Esophagus squamous epithelium (tissue), 5 donors: ENCODE measurements at places on chromosomes 16 and 17. TPM values are rescaled to one million over a fixed set of nuclear protein-coding genes. Genes with fewer than 3 reads are reported as not detected.

VASN gene
- total RNA-seq = 20.2 TPM

LRRC37B gene
- 7.7 TPM for total RNA-seq

SLC6A4 gene
- total RNA-seq = 5.5 TPM

JUP gene
- 798 TPM for total RNA-seq

- no peaks in the 10 kb centered on the region for H3K4me1 ChIP-seq
- peaks cover 90% of the 10 kb centered on the region for H3K36me3 ChIP-seq
- H3K27ac ChIP-seq = no peak overlapping the region
- H3K27me3 ChIP-seq = no peaks in the 10 kb centered on the region
- H3K4me3 ChIP-seq = no peak overlapping the region
Observed at GRCh38 chr17:43816336-43817320, 16.3 kb downstream of the MPP3 start.

- H3K27ac ChIP-seq = no peak overlapping the region
- H3K27me3 ChIP-seq = no peaks in the 10 kb centered on the region
- DNase-seq = no peak
- H3K4me1 ChIP-seq = no peaks in the 10 kb centered on the region
- H3K4me3 ChIP-seq = no peak overlapping the region
- no peaks in the 10 kb centered on the region for H3K36me3 ChIP-seq
Observed at GRCh38 chr17:71339206-71339605, 781.6 kb upstream of the SOX9 start.

DNA sequence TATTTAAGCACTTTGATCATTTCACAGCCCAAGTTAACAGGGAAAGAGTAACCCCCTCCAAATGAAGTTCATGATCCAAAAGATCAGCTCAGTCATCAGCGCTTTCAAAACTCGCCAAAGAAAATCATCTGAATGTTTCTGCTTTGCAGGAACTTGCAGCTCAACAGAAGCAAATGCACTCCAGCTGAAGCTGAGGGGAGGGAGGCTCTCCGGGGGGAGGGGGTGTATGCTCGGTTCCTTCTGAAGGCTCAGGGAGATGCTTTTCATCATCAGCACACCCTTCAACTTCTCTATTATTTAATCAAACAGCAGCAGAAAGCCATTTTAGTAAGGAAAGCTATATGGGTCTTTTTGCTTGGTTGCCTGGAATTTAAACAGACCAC is 24.4 kb upstream of the ERN1 start:
- H3K4me3 ChIP-seq = no peak overlapping the region
- H3K27ac ChIP-seq = no peak overlapping the region
- no peaks in the 10 kb centered on the region for H3K27me3 ChIP-seq
- H3K4me1 ChIP-seq = peaks cover 7% of the 10 kb centered on the region

- no peaks in the 10 kb centered on the region for H3K36me3 ChIP-seq
- no peak overlapping the region for H3K27ac ChIP-seq
- no peak overlapping the region for H3K4me3 ChIP-seq
- no peaks in the 10 kb centered on the region for H3K27me3 ChIP-seq
Observed at GRCh38 chr16:79949417-79949816, 348.9 kb upstream of the MAF start.

- peaks cover 4% of the 10 kb centered on the region for H3K4me1 ChIP-seq
- H3K27ac ChIP-seq = no peak overlapping the region
- DNase-seq = no peak
- H3K27me3 ChIP-seq = no peaks in the 10 kb centered on the region
- H3K36me3 ChIP-seq = peaks cover 19% of the 10 kb centered on the region
Observed at GRCh38 chr16:15398618-15399316, 3.2 kb downstream of the MPV17L start.

DNA sequence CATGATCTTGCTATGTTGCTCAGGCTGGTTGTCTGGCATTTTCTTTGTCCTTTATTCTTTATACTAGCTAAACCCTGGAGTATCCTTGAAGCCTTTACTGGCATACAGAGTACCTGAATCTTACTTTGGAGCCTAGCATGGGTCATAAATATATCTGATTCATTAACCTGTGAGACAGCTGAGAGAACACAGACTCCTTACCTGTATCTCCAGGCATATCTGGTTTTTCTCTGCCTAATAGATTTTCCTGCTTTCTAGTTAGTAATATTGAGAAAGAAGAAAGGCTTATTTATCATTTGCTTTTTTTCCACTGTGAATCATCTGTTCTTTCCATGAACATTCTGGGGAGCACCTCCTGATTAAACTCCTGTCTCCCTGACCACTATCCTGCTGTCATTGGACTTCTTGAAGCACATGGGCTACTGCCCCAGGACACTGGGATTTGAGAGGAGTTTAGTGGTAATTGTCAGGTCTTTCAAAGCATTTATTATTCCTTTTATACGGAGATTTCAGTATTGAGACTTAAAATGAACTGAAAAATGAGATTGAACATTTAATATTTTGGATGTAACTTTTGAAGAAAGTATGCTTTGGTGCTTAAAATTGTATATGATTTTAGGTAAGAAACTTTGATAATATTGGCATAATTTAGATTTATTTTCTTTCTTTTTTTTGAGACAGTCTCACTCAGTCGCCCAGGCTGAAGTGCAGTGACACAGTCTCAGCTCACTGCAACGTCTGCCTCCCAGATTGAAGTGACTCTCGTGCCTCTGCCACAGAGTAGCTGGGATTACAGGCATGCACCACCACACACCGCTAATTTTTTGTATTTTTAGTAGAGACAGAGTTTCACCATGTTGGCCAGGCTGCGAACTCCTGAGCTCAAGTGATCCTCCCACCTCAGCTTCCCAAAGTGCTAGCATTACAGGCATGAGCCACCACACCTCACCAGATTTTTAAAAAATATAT is 8.6 kb downstream of the PDP2 start:
- no peak for DNase-seq
- H3K36me3 ChIP-seq = peaks cover 8% of the 10 kb centered on the region
